ENCODE measurements at places on chromosomes 16 and 17.

DNA sequence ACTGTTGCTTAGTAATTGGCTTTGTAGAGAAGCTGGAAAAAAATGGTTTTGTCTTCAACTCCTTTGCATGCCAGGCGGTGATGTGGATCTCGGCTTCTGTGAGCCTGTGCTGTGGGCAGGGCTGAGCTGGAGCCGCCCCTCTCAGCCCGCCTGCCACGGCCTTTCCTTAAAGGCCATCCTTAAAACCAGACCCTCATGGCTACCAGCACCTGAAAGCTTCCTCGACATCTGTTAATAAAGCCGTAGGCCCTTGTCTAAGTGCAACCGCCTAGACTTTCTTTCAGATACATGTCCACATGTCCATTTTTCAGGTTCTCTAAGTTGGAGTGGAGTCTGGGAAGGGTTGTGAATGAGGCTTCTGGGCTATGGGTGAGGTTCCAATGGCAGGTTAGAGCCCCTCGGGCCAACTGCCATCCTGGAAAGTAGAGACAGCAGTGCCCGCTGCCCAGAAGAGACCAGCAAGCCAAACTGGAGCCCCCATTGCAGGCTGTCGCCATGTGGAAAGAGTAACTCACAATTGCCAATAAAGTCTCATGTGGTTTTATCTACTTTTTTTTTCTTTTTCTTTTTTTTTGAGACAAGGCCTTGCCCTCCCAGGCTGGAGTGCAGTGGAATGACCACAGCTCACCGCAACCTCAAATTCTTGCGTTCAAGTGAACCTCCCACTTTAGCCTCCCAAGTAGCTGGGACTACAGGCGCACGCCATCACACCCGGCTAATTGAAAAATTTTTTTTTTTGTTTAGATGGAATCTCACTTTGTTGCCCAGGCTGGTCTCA is 6.2 kb upstream of the TMEM235 start:
- no peak for DNase-seq

DNA sequence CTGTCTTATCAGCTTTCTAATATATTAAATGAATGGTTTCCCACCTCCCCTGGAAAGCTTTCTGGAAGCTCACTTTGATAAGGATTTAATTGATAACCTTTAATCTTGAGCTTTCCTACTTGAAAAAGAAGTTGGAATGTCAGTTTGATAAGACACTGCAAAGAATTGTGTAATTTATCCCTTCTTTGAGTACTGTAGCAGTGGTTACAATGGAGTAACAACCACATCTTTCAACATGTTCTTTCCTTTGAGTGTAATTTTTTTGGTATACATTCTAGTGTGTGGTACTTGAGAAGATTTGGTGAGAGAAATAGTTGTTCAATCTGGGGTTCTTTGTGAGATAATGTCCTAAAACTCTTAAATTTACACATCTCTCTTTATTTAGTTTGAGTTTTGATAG is 43.4 kb downstream of the CPD start:
- no peak for DNase-seq

DNA sequence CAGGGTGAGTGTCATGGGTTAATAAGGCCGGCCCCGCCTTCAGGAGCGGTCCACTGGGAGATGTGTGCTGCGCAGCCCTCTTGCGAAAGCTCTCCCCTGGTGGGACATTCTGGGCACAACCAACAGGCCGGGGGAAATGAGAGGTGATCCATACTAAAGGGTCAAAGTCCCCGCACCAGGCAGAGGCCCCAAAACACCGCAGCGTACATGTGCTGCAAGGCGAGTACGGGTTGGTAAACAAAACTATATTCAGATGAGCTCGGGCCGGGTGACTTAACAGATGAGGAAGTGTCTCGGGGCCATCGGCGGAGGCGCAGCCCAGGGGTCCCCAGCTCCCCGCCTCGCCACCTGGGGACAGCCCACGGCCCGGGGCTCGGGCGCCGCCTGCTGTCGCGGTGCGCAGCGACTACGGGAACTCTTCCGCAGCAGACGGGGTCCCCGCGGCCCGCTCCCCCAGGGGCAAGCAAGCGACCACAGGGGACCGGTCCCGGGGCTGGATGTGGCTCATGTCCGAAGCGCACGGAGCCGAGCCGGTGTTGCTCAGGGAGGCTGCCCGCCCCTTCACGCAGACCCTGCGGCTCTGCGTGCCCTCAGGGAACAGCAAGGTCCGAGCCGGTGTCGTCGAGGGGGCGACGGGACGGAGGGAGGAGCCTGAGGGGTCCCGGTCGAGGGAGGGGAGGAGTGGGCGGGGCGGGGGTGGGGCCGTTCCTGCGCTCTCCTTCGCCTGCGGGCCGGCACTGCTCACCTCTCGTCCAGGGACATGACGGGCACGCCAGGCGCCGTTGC is at the start of gene RAB37:
Gene RAB37 (plus strand): TSS at position 744 of the 786 bp plus-strand sequence. CDS start 17 bp downstream, at position 761.
- DNase-seq = no peak

GRCh38 chr17:76500747-76501017 is 541 bp downstream of the RHBDF2 start:
- DNase-seq = no peak

DNA sequence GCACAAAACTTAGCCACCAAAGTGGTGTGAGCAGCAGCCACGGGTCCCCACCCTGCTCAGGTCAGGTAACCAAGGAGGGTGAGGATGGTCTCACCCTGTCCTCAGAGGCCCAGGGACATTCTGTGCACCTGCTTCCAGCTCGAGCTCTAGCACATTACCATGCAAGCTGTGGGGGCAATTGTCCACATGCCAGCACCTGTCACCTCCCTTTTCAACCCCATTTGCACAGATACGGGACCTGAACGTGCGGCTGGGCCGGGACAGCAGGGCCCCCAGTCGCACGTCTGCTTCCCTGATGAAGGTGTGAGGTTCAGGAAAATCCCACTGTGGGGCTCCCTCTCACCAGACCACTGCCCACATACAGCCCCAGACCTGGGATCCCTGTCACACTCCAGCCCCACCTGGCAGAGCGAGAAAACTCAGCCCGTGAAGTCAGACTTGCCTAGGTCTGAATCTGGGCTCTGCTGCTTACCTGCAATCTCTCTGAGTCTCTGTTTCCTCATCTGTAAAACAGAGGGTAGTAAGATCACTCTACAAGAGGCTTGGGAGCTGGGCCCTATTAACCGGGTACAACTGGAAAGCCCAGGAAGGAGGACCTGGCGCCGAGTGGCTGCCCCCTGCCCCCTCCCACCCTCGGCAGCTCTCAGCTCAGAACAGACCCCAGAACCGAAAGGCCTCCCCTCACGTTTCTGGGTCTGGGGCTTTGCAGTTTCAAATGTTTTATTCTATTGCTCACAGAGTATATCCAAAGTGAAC is 7.9 kb downstream of the WFIKKN2 start:
- no peak for DNase-seq

DNA sequence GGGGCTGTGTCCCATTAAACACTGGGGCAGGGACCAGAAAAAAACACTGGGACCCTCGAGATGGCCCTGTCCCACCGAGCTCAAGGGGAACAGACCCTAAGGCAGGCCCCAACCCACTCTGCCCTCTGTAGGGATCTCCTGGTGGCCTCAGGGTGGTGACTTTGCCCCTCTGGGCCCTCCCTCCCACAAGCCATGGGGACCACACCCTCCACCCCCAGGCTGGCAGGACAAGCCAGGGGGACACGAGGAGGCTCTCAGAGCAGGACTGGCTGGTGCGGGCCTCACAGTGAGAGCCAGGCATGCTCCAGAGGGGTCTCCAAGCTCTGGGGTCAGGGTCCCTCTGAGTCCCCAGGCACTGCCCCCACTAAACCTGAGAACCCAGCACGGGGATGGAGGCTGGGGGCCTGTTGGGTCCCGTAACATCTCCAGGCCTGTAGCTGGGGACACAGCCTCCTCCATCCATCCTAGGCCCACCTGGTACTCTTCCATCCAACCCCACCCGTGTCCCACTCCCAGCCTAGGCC is 14.5 kb upstream of the SRRM2 start:
- no peak for DNase-seq

DNA sequence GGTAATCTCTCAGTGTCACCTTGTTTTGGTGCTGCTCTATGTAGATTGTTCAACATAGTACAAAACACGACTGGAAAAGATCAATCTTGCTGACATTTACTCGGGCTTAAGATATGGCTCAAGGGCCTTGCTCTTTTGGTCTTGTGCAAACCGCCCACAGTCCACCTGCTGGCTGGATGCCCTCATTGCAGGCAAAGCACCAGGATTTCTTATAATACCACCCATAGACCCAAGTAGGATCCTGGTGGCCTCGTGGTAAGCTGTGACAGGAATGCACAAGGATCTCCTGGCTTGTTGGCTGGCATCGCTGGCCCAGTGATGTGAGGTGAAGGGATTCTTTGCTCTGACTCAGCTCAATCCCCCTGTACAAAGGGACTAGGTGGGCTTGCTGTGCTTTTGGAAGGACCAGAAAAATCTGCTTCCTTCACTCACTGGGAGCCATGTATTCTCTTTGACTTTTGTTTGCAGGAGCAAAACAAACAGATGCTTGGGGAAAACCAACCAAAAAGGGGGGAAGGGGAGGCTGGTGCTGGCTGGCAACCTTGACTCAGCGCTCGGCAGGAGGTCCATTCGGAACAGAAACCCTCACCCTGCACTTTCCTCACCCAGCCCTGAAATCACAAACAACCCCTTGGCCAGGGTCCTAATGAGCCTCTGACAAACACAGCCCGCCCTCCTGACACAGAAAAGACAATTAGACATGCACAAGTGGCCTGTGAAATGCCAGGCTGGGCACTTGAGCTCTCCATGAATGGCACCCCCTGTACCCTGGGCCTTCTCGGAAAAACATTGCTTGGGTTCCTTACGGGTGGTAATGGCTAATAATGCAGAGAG is 36.6 kb upstream of the MED9 start:
- peak; percentile 42 for DNase-seq

DNA sequence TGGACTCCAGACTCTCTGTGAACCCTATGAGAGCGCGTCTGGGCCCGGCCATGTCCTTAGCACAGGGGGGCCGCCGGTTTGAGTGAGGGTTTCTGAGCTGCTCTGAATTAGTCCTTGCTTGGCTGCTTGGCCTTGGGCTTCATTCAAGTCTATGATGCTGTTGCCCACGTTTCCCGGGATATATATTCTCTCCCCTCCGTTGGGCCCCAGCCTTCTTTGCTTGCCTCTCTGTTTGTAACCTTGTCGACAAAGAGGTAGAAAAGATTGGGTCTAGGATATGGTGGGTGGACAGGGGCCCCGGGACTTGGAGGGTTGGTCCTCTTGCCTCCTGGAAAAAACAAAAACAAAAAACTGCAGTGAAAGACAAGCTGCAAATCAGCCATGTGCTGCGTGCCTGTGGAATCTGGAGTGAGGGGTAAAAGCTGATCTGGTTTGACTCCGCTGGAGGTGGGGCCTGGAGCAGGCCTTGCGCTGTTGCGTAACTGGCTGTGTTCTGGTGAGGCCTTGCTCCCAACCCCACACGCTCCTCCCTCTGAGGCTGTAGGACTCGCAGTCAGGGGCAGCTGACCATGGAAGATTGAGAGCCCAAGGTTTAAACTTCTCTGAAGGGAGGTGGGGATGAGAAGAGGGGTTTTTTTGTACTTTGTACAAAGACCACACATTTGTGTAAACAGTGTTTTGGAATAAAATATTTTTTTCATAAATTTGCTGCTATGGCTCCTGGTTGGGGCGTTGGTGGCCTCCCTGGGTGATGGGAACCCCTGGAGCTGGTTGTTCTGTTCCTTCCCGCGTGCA is 23.1 kb downstream of the STAT5A start:
- DNase-seq = no peak

DNA sequence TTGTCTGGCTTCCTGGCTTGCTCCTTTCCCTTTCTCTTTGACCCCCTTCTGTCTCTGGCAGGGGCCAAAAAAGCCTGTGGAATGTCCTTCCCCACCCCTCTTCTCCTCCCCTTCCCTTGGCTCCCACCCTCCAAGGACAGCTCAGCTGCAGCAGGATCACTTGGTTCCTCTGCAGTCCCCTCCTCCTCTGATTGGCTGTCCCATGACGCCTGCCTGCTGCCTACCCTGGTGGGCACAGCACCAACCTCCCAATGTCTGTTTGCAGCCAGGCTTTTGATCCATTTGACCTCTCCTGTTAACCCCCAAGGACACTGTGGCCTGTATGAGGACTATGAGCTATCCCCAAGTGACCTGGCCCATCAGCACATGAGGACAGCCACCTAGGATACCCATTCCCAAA is 14.8 kb upstream of the MTMR4 start:
- DNase-seq = no peak

DNA sequence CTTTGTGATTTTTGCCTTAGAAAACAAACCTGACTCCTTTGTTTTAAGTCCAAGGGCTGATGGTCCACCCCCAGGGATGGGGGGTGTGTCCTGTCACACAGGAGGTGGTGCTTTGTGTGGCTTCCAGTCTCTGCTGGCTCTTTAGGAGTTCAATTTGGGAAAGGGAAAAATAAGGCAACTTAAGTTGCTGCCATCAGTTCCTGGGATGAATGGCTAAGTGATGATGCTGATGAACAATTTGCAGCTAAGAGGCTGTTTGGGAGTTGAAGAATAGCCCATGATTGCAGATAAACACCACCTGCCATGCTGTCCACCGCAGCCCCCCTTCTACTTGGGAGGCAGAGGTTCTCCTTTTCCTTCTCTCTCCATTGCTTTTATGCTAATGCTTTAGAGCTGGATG is 40.2 kb downstream of the ARL4D start:
- no peak for DNase-seq

GRCh38 chr17:27496005-27496404 is 39.8 kb downstream of the KSR1 start:
- no peak for DNase-seq

GRCh38 chr17:48310748-48311213 is 119.2 kb downstream of the SKAP1 start:
- no peak for DNase-seq

DNA sequence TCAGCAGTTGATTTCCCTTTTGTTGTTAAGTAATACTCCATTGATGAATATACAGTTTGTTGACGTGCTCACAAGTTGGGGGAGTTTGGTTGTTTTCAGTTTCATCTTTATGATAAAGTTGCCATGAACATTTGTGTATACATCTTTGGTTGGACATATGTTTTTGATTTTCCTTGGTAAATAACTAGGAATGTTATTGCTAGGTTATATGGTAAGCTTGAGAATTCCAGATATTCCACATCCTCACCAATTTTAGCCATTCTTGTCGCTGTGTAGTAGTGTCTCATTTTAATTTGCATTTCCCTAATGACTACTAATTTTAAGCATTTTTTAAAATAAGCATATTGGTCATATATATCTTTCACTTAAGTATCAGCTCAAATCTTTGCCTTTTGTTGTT is 55.0 kb upstream of the RASL10B start:
- DNase-seq = no peak

DNA sequence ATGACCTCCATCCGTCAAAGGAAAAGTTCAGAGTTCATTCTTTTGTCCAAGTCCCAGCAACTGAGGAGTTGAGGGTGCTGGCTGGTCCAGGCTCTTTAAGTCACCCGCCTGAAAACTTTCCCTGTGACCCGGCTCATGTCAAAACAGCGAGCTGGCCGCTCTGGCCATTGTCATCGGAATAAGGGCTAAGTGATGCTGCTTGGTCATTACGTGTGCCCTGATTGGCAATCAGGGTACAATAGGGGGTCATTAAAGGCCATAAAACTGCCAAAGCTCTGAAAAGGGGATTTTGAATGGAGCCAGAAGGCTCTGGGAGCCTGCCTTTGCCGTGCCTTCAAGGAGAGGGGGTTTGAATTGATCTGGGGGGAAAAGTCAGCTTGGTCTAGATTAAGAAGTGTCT is 88.5 kb upstream of the IRX3 start:
- no peak for DNase-seq

- no peak for DNase-seq
Measured at GRCh38 chr16:66953462-66954096, 7.5 kb upstream of the CES3 start.

- DNase-seq = peak; percentile 35
Measured at GRCh38 chr16:5323284-5324141, 225.9 kb upstream of the EEF2KMT start.

- no peak for DNase-seq
Measured at GRCh38 chr17:41734139-41734948, at the start of gene HAP1. Gene HAP1, minus strand, starts transcription at chr17:41734643. Its CDS starts 9 bp downstream, at chr17:41734634.
